ENCODE measurements at places on chromosomes 7 and 10. TPM values are rescaled to one million over a fixed set of nuclear protein-coding genes. Genes with fewer than 3 reads are reported as not detected.
A peak's percentile ranks its signal among the peaks of the same experiment; 100 is the strongest.

GBX1 gene
- not detected for polyA plus RNA-seq

C10orf90 gene
- polyA plus RNA-seq, result 0.35 TPM

CYP3A4 gene
- not detected for polyA plus RNA-seq

UCN3 gene
- polyA plus RNA-seq, result not detected

CCSER2 gene
- 37.2 TPM for polyA plus RNA-seq

GRCh38 chr7:134324107-134324506, 7.4 kb upstream of the SLC35B4 start:
- H3K4me3 ChIP-seq, result no peak overlapping the region
- no peak overlapping the region for H3K27ac ChIP-seq

GRCh38 chr10:71970869-71971268, 6.7 kb downstream of the CHST3 start:
- DNase-seq, result no peak
- peaks cover 13% of the 10 kb centered on the region for H3K4me1 ChIP-seq
- H3K36me3 ChIP-seq, result no peaks in the 10 kb centered on the region
- H3K27ac ChIP-seq, result no peak overlapping the region
- no peak overlapping the region for H3K4me3 ChIP-seq

DNA sequence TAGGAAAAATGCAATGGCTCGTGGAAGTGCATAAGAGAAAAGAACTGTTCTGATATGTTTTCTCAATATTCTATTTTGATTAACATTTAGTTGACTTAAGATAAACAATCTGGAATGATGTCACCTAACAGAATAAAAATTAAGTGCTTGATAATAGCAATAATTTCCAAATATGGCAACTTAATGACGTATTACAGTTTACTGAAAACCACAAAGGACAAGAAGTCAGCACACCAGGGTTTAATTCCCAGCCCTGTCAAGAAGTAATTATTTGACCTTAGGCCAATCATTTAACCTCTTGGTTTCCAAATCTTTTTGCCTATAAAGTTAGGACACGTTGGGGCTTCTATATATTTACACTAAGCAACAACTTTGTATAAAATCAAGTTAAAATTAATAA, 95.7 kb downstream of the CABCOCO1 start:
- no peak for DNase-seq
- H3K4me3 ChIP-seq, result no peak overlapping the region
- no peaks in the 10 kb centered on the region for H3K27me3 ChIP-seq
- no peaks in the 10 kb centered on the region for H3K36me3 ChIP-seq
- no peak overlapping the region for H3K27ac ChIP-seq

GRCh38 chr10:111379534-111380187, 302.8 kb downstream of the ADRA2A start:
- no peaks in the 10 kb centered on the region for H3K4me1 ChIP-seq
- no peaks in the 10 kb centered on the region for H3K27me3 ChIP-seq
- no peak for DNase-seq
- no peaks in the 10 kb centered on the region for H3K36me3 ChIP-seq
- no peak overlapping the region for H3K27ac ChIP-seq
- H3K4me3 ChIP-seq, result no peak overlapping the region

DNA sequence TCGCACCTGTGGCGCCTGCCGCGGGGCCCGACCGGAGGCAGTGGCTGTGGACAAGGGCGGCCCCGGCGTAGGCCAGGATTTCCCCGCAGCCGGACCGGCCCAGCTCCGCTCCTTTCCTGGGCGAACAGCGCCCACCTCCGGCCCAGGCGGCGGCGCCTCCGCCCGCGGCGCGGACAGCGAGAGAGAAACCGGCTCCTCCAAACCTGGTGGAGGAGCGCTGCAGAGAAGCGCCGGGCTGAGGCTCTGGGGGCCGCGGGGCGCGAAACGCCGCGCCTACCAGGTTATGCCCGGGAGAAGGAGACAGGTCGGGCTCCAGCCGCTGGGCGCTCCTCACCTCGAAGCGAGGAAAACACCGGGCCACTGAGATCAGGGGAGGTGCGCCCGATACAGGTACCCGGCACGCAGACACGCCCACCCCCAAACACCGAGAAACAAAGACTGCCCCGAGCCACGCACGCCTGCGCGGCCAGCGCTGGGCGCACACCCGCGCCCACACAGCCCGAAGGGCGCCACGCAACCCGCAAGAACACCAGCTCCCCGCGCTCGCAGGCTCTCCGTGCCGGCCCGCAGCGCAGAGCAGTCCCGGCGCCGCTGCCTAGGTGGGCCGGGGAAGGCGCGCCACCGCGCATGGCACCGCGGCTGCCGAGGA, 3.3 kb downstream of the GRID1 start:
- peak overlapping the region; percentile 69 for H3K4me3 ChIP-seq
- H3K27ac ChIP-seq, result no peak overlapping the region
- H3K4me1 ChIP-seq, result peaks cover 22% of the 10 kb centered on the region
- DNase-seq, result peak; percentile 81
- peaks cover 84% of the 10 kb centered on the region for H3K27me3 ChIP-seq

- H3K27me3 ChIP-seq, result no peaks in the 10 kb centered on the region
- no peak overlapping the region for H3K27ac ChIP-seq
- H3K4me3 ChIP-seq, result no peak overlapping the region
- no peaks in the 10 kb centered on the region for H3K36me3 ChIP-seq
- no peak for DNase-seq
- no peaks in the 10 kb centered on the region for H3K4me1 ChIP-seq
These were observed 176.0 kb downstream of the KMT2E start for GRCh38 chr7:105189859-105190492.

GRCh38 chr10:92202536-92202935, 88.3 kb downstream of the CPEB3 start:
- DNase-seq, result no peak
- H3K4me3 ChIP-seq, result no peak overlapping the region
- H3K4me1 ChIP-seq, result no peaks in the 10 kb centered on the region

Measured in GM23338 (cell line).